IMR-90 (cell line): ENCODE measurements at places on chromosomes 5 and 9.

- H3K4me3 ChIP-seq = no peak overlapping the region
- H3K27me3 ChIP-seq = no peaks in the 10 kb centered on the region
- H3K4me1 ChIP-seq = peaks cover 12% of the 10 kb centered on the region
These were observed 78.3 kb upstream of the NIPAL4 start for GRCh38 chr5:157381746-157382145.

GRCh38 chr9:134390537-134390936 is 64.3 kb downstream of the RXRA start:
- no peak overlapping the region for H3K4me3 ChIP-seq
- DNase-seq = no peak
- peaks cover 18% of the 10 kb centered on the region for H3K4me1 ChIP-seq
- no peak overlapping the region for H3K27ac ChIP-seq
- no peaks in the 10 kb centered on the region for H3K36me3 ChIP-seq

DNA sequence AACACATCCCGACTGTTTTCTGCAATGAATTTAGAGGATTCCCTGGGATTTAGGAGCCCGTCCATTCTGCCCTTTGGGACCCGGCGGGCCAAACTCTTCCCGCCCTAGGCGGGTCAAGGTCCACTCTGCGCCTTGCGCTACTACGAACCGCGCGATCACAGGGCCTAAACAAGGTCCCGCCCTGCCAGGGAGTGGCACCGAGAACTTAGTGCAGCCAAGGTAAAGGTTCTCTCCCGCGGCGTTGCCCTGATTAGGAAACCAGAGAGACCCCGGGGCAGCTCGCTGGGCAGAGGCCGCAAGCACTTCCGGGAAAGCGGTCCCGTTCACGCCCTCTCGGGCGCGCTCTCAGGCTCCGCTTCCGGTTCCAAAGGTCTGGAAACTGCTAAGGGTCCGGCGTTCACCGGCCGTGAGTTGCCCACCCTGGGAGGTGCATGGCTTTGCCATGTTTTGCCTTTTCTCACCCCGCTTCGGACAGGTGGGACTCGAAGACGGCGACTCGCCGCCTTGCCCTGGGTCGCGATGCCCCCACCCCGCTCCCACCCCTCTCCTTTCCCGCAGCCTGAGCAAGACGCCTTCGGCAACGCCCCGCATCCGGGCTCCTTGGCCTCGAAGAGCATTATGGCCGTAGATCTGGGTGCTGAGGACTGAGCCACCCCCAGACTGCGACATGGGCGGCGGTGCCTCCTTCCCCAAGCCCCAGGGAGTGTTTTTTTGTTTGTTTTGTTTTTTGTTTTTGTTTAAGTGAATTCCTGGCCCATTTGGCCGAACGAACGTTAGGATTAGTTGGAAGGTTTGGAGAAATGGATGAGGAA is 23.4 kb downstream of the HNRNPK start:
- H3K27me3 ChIP-seq = no peaks in the 10 kb centered on the region
- peak overlapping the region; percentile 58 for H3K4me3 ChIP-seq
- H3K36me3 ChIP-seq = no peaks in the 10 kb centered on the region
- peaks cover 5% of the 10 kb centered on the region for H3K4me1 ChIP-seq
- no peak for DNase-seq
- H3K27ac ChIP-seq = peak overlapping the region; percentile 66

- H3K4me3 ChIP-seq = no peak overlapping the region
- peak; percentile 34 for DNase-seq
- H3K4me1 ChIP-seq = peaks cover 2% of the 10 kb centered on the region; the same call in 1 of the 2 replicates
- no peaks in the 10 kb centered on the region for H3K27me3 ChIP-seq
- no peak overlapping the region for H3K27ac ChIP-seq
These were observed 485.9 kb downstream of the PSAT1 start for GRCh38 chr9:78782858-78783257.

- H3K27me3 ChIP-seq = no peaks in the 10 kb centered on the region
- H3K36me3 ChIP-seq = no peaks in the 10 kb centered on the region
- no peak overlapping the region for H3K4me3 ChIP-seq
- peak; percentile 85 for DNase-seq
- no peak overlapping the region for H3K27ac ChIP-seq
These were observed 173.4 kb upstream of the NR3C1 start for GRCh38 chr5:143576711-143577484.

- H3K4me1 ChIP-seq = no peaks in the 10 kb centered on the region
- no peaks in the 10 kb centered on the region for H3K27me3 ChIP-seq
- H3K36me3 ChIP-seq = no peaks in the 10 kb centered on the region
- H3K27ac ChIP-seq = no peak overlapping the region
- DNase-seq = no peak
- H3K4me3 ChIP-seq = no peak overlapping the region
These were observed 821.3 kb upstream of the TYRP1 start for GRCh38 chr9:11871852-11872251.

DNA sequence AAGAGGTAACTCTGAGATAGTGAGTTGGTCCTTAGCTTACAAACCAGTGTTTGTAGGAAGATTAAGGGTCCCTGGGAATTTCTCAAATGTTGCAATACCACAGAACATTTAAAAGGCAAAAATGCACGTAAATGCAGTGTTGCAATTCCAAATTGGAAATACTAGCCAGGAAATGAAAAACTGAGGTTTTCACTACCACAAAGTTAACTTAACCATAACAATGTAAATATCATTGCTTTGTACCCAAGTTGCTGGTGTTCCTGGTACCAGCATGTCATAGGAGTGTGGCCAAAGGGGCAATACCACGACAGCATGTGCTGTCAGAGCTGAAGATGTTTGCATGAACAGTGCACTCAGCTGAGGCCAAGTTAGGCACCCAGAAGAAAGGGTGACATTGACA is 382.9 kb downstream of the GLIS3 start:
- no peaks in the 10 kb centered on the region; the same call in 1 of the 2 replicates for H3K36me3 ChIP-seq
- peaks cover 9% of the 10 kb centered on the region for H3K4me1 ChIP-seq
- H3K27me3 ChIP-seq = no peaks in the 10 kb centered on the region
- no peak overlapping the region for H3K4me3 ChIP-seq
- DNase-seq = peak; percentile 82

DNA sequence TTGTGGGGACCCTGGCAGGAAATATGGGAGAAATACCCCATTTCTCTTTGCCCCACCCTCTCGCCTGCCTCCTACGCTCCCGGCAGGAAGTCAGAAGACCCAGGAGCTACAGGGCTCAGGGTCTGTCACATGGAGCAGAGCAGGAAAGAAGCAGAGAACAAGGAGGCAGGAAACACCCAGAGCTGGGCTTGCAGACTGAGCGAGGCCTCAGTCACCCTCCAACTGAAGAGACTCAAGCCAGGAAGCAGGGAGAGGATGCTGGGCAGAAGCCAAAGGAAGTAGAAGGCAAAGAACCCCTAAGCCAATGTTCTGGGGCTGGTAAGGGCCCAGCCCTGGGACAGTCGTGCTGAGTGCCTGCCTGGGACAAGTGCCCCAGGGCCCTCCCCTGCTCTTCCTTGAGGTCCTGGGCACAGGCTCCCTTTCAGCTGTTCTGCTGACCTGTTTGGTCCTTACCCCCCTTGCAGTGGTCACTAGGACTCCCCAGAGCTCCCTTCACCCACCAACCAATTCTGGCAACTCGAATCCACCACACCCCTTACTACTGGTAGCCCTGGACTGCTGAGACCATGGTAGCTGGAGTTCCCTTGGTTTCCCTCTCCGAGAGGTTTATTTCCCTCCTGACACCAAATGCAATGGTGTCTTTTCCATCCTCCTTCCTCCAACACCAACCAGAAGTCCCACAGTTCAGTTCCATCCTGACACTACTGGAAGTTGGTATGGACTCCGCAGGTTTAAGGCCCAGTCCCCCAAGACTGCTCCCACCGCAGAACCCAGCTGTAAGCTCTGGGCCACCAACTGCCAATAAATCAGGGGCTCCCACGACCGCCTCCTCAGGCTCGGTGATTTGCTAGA is 157.5 kb downstream of the COL23A1 start:
- DNase-seq = no peak
- no peaks in the 10 kb centered on the region for H3K4me1 ChIP-seq
- H3K36me3 ChIP-seq = no peaks in the 10 kb centered on the region
- no peaks in the 10 kb centered on the region; the same call in 1 of the 2 replicates for H3K27me3 ChIP-seq
- no peak overlapping the region for H3K27ac ChIP-seq

GRCh38 chr9:113943112-113944009 is 67.3 kb downstream of the ZNF618 start:
- H3K27me3 ChIP-seq = no peaks in the 10 kb centered on the region
- H3K27ac ChIP-seq = no peak overlapping the region
- no peak for DNase-seq
- peaks cover 3% of the 10 kb centered on the region; the same call in 1 of the 2 replicates for H3K4me1 ChIP-seq
- no peak overlapping the region for H3K4me3 ChIP-seq
- H3K36me3 ChIP-seq = peaks cover 5% of the 10 kb centered on the region; the same call in 1 of the 2 replicates

- no peak overlapping the region for H3K27ac ChIP-seq
- no peak overlapping the region for H3K4me3 ChIP-seq
- no peaks in the 10 kb centered on the region for H3K36me3 ChIP-seq
- no peaks in the 10 kb centered on the region for H3K4me1 ChIP-seq
- H3K27me3 ChIP-seq = no peaks in the 10 kb centered on the region
These were observed 581.8 kb downstream of the EFNA5 start for GRCh38 chr5:107088907-107089306.

DNA sequence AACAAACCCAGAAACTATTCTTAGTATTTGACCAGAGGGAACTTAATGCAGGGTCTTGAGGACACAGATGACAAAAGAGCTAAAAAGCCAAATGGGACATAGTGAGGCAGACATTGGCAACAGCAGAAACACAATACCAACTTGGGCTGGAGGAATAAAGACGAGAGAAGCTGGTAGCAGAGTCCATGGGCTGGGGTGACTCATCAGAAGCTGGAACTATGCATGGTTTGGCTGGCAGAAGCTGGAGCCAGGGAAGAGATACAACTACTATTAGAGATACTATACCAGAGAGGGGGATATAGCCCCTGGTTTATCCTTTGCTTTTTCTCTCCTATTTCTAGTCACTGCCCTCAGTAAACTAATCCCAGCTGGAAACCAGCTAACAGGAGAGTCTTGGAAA is 29.2 kb upstream of the DPYSL3 start:
- no peaks in the 10 kb centered on the region for H3K27me3 ChIP-seq
- H3K36me3 ChIP-seq = no peaks in the 10 kb centered on the region

- H3K4me1 ChIP-seq = peaks cover 6% of the 10 kb centered on the region
- no peaks in the 10 kb centered on the region for H3K27me3 ChIP-seq
- no peaks in the 10 kb centered on the region for H3K36me3 ChIP-seq
These were observed 75.9 kb downstream of the SLC38A9 start for GRCh38 chr5:55636177-55636576.

- H3K4me3 ChIP-seq = no peak overlapping the region
- DNase-seq = peak; percentile 72
- no peaks in the 10 kb centered on the region for H3K4me1 ChIP-seq
- no peak overlapping the region for H3K27ac ChIP-seq
These were observed 30.7 kb downstream of the DHX29 start for GRCh38 chr5:55276771-55277170.

DNA sequence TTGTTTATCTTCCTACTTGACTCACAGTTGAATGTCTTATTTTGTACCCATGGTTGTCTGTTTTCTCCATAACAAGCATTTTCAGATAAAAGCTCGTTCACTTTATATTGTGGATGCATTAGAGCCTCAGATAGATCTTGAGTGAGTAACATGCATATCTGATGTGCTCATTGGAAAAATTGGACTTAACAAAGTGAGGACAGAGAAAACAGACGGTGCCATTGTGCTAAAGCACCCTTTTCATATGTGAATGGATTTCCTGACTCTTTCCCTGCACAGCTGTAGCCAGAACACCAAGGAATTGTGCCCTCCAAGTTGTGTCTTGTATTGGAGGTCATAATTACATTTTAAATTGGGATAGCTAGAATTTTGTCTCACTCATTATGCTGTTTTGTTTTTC is 325.8 kb upstream of the MEF2C start:
- no peaks in the 10 kb centered on the region for H3K27me3 ChIP-seq
- no peak overlapping the region for H3K4me3 ChIP-seq
- no peaks in the 10 kb centered on the region; the same call in 1 of the 2 replicates for H3K4me1 ChIP-seq
- no peak overlapping the region for H3K27ac ChIP-seq
- DNase-seq = no peak
- H3K36me3 ChIP-seq = no peaks in the 10 kb centered on the region

- no peaks in the 10 kb centered on the region for H3K36me3 ChIP-seq
- H3K27me3 ChIP-seq = peaks cover 21% of the 10 kb centered on the region
- no peak overlapping the region for H3K4me3 ChIP-seq
- no peaks in the 10 kb centered on the region for H3K4me1 ChIP-seq
- H3K27ac ChIP-seq = no peak overlapping the region
- no peak for DNase-seq
These were observed 5.8 kb upstream of the TERT start for GRCh38 chr5:1300581-1301083.

- H3K27me3 ChIP-seq = no peaks in the 10 kb centered on the region
- H3K27ac ChIP-seq = no peak overlapping the region
- DNase-seq = no peak
- peaks cover 2% of the 10 kb centered on the region; the same call in 1 of the 2 replicates for H3K4me1 ChIP-seq
These were observed 192.7 kb upstream of the SGCD start for GRCh38 chr5:156134216-156134615.

DNA sequence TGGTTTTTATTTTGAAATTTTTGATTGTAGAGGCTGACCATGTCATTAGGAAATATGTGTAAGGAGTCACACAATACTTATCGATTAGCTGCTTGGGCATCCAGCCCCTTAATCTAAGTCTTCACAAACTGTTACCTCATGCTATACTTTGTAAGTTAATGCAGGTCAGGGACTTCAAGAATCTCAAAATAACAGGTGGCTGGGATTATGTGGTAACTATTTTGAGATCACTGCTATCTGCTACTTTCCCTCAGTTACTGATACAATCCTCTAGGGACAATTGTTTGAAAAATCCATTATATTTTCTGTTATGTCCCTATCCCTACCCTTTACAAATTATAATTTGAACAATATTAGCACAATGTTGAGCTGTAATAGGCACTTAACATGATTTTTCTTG is 21.7 kb downstream of the FTMT start:
- H3K4me3 ChIP-seq = no peak overlapping the region
- no peaks in the 10 kb centered on the region for H3K27me3 ChIP-seq
- H3K4me1 ChIP-seq = no peaks in the 10 kb centered on the region
- H3K27ac ChIP-seq = no peak overlapping the region
- no peaks in the 10 kb centered on the region for H3K36me3 ChIP-seq

DNA sequence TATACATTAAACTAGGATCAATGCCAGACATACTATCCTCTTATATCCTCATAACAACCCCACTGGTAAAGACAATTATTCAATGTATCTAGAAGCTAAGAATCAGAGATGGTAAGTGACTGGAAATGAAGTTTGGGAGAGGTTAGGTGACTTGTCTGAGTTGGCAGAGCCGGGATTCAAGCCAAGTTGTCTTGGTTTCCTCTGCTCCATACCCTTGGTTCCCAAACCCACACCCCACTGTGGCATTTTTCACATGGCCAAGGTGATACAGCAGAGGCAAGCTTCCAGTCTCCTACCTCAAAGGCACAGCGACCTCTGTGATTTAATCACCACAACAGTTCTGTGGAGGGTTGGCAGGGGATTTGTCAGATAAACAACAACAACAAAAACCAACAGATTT is 34.7 kb upstream of the ADRB2 start:
- no peaks in the 10 kb centered on the region for H3K27me3 ChIP-seq
- no peak for DNase-seq
- H3K4me1 ChIP-seq = peaks cover 11% of the 10 kb centered on the region
- H3K36me3 ChIP-seq = no peaks in the 10 kb centered on the region
- no peak overlapping the region for H3K4me3 ChIP-seq

GRCh38 chr5:157603333-157604190 is 28.0 kb upstream of the ADAM19 start:
- peak overlapping the region; percentile 25; the same call in 1 of the 2 replicates for H3K27ac ChIP-seq
- H3K4me3 ChIP-seq = no peak overlapping the region
- H3K27me3 ChIP-seq = no peaks in the 10 kb centered on the region
- peaks cover 8% of the 10 kb centered on the region; the same call in 1 of the 2 replicates for H3K4me1 ChIP-seq
- H3K36me3 ChIP-seq = no peaks in the 10 kb centered on the region
